Pons (tissue), 1 donor: ENCODE measurements at places on chromosomes 13 and 19.

- DNase-seq: peak; percentile 48
These were observed at the start of gene SIGLEC9 for GRCh38 chr19:51124729-51125128. Gene SIGLEC9, plus strand, starts transcription at chr19:51124906. Its CDS starts 69 bp downstream, at chr19:51124975.

GRCh38 chr13:30082391-30082790 is 225.0 kb downstream of the KATNAL1 start:
- no peak for DNase-seq

GRCh38 chr19:41311072-41311471 is 1.1 kb downstream of the CCDC97 start:
- DNase-seq: no peak

- DNase-seq: no peak
These were observed 25.8 kb upstream of the SPATA13 start for GRCh38 chr13:24134757-24135156.
